Kidney glomerular epithelial cell (primary cell): ENCODE measurements at places on chromosomes 2 and 18.

DNA sequence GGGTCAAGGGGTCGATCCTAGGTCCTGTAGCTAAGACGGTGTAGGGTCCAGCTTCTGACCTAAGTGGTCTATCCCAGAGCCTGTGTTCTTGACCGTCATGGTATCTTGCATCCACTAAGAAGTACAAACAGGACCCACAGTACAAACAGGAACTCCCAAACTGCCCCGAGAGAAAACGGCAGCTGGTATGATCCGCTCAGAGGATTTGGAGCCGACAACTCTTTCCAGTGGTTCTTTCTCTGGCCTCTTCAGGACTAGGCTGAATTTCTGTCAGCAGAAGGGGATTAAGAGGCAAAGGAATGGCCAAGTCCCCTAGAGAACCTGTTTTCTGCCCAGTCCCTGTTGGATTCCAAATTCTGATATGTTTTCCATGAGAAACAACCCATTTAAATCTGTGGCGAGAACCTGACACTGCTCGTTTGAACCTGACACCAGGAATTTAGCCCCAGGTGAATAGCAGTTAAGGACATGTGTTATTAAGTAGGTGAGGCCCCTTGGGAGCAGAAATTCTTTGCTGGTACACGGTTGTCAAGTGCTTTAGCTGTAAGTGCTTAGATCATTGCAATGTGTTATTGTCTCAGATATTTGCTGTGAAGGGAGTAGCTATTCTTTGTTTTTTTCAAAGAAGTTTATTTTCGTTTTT is 50.5 kb upstream of the TXNDC2 start:
- DNase-seq, result no peak

DNA sequence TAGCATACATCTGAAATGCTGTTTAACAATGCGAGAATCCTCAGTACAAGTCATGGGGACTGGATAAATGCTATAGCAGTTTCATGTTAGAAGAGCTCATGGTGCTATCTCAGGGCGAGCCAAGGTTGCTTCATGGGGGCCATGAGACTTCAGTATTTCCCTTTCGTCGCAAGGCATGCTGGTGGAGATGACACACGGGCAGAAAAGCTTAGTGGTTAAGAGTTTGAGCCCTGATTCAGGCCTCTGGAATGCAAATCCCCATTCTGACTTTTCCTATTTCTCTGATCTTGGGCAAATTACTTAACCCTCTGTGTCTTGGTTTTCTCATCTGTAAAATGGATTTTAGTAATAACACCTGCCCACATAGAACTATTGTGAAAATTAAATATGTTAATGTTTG is 57.4 kb upstream of the EPHA4 start:
- peak; percentile 58 for DNase-seq

DNA sequence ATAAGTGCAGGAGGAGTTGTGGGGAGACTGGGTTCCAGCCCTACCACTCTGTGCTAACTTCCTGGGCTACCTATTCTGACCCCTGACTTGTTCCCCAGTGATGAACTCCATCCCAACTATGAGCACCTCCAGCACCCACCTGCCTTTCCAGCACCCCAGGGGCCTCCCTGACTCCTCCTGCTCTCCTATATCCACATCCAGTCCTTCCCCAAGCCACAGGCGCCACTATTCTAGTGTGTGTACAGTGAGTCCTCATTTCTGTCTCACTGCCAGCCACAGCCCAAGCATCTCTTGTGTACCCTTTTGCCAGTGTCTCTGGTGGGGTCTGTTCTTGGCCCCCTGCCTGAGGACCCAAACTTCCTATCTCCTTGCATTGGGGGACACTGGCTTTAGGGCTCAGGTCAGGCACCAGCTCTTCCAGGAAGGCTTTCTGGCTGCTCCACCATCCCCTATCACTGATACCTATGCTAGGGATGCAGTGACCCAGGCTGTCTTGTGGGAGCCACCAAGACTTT is 145.2 kb downstream of the INHBB start:
- no peak for DNase-seq

- no peak for DNase-seq
Observed at GRCh38 chr18:27188309-27188708, 3.2 kb upstream of the CHST9 start.

DNA sequence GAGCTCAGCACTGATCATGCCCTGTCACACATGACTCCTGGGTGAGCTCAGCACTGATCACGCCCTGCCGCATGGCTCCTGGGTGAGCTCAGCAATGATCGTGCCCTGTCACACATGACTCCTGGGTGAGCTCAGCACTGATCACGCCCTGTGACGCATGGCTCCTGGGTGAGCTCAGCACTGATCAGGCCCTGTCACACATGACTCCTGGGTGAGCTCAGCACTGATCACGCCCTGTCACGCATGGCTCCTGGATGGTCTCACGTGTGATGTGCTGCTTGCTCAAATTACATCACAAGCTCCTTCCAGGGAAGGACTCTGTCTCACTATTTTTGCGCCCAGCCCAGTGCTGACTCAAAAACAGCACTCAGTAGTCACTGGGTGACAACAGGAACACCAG is 258.0 kb downstream of the HDAC4 start:
- DNase-seq, result no peak

GRCh38 chr2:76867854-76868253 is 654.3 kb downstream of the LRRTM4 start:
- DNase-seq, result peak; percentile 12

DNA sequence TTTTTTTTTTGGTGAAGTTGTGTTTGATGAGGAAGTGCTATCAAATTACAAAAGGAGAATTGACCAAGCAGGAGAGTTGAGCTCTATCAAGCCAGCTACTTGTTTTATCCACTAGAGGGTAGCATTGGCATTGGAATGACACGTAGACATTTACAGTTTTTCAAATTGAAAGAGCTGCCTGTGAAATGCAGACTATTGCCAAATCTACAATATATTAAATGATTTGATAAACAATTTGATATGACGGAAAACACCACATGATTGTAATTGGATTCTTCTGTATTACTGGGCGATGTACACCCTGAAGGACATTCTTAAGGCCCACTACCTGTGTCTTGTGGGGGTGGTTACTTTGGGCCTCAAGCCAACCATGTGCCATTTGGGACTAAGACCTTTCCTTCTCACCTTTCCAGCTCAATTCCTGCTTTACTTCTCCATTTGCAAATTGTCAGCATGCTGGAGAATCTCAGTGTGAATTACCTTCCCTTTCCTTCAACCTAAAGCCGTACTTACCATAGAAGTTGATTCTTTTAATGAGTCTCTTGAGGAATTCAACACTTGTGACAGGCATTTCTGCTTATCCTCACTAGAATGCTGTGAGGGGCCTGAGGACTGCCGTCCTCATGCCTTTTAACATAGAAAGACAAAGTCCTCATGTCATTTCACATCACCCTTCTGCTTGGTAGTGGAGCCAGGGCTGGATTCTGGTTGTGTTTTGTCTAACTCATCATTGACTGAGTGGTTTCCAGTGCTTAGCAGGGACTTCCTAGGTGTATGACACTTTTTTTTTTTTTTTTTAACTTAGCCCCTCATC is 134.8 kb upstream of the THUMPD2 start:
- DNase-seq, result peak; percentile 49

DNA sequence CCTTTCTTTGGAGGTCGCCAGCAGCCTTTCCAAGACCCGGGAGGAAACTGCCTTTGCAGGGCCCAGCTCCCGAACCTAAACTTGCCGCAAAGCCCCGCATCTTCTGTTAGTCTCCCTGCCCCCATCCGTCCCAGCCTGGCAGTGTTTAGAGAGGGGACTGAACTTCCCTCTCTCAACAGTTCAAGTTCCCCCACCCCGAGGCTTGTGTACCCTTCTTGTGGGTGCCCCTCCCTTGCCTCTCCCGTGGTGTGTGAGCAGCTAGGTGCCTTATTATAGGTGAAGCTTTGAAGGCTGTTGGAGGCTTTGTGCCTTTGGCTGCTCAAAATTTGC is 1.4 kb downstream of the LBH start:
- DNase-seq, result no peak

- DNase-seq, result no peak
Observed at GRCh38 chr2:119723784-119724467, 35.8 kb upstream of the PTPN4 start.

- no peak for DNase-seq
Observed at GRCh38 chr2:134513465-134513804, 205.4 kb downstream of the TMEM163 start.

- DNase-seq, result no peak
Observed at GRCh38 chr2:47083886-47084687, 71.0 kb downstream of the STPG4 start.

DNA sequence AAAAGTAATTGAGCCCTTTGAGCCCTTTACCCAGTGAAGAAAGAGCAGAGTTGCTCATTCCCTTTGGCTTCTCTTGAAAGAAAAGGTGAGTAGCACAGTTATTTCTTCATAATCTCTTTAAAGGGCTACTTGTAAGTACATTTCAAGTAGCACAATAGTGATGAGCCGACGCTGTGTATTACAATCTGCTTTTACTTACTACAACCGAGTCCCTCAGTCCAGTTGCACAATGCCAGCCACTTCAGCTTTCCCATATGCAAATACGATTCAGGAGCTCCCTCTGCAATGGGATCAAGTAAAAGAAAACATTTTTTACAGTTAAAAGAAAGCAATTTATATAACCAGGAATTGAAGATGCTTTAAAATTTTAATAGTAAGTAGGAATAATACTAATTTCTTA is 868.5 kb downstream of the RNF144A start:
- no peak for DNase-seq

DNA sequence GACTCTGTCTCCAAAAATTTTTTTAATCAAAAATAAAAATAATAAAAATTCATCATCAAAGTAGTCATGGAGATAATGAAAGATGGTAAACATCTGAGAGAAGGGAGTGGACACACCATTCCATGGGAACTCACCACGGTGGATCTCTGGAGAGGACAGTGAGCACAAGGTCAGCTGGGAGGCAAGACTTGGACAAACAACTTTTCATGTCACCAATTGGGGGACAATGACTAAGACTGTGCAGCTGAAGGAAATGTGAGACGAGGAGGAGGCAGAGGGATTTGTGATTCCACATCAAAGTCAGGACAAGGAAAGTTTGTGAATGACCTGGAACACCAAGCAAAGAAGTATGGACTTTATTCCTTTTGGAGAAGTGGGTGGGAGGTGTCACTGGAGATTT is 121.0 kb upstream of the SH3BP4 start:
- DNase-seq, result no peak

DNA sequence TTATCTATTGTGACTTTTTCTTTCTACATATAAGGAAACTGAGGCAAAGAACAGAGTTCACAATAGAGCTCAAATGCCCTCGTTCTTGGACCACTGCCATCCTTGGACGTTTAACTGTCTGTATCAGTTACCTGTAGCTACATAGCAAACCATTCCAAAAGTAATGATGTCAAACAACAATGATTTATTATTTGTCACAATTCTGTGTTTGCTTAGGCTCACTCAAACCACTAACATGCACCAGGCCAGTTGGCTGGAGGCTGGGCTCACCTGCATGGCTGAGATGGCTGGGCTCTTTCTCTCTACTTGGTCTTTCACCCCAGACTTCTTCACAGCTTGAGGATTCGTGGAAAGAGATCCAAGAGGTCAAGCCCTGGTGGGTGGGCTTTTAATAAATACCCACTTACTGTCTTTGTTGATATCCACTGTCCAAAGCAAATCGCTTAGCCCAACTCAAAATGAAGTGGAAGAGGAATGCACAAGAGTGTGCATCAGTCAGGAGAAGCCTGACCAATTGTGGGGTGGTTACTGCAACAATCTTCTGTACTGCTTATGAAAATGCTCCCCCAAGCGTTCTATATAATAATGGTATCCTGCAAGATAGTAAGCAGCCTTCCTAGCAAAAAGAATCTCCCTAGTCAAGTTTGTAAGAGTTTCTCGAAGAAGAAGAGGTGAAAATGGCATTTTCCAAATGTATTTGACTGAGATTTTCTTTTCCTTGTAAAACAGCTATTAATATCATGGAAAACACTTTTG is 163.5 kb upstream of the NT5C1B start:
- DNase-seq, result no peak

- DNase-seq, result no peak
Observed at GRCh38 chr18:11066038-11066437, 83.3 kb downstream of the PIEZO2 start.

DNA sequence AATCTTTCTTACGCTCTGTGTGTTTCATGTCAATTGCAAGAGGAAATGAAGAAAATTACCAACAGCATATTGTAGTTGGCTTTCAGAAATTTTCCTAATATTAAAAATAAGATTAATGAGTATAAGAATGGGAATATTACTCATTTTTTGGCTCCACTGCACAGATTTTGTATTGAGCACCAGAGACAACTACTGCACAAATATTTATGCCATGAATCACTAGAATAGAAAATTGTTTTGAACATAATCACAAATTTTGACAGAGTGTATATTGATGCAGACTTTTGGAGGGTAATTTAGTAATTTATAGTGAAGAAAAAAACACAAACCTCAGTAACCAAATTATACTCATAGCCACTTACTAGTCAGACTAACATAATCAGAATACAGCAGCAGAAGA is 118.3 kb downstream of the DOK6 start:
- no peak for DNase-seq

DNA sequence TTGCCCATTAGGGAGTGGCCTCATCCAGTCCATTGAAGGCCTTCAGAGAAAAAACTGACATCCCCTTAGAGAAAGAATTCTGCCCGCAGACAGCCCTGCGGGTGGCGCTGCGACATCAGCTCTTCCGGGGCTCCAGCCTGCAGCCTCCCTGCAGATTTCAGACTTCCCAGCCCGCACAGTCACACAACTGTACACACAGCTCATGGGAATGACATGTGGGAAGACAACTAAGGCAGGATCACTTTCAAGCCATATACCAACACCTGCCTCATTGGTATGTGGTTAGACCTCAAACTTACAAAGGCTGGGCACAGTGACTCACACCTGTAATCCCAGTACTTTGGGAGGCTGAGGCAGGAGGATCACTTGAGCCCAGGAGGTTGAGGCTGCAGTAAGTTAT is 24.8 kb upstream of the TUBB6 start:
- DNase-seq, result no peak

DNA sequence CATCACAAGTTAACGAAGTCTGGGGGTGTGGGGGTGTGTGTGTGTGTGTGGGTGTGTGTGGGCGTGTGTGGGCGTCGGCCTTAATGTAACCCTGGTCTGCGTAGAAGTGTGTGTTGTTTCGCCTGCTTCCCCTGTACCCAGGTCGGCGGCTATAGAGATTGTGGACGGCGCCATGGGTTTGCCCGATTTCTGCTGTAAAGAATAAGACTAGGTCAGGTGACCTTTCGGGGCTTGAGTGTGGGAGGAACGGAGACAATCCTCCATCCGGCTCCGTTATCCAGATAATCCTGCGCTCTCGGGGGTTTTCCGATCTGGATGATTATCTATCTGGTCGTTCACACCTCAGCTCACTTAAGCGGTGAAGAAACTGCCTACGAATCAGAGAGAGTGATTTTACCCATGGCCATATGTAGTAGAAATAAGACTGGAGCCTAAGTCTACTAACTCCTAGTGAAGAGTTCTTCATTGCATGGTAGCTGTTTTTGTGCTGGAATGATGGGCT is 543 bp downstream of the HADHB start:
- DNase-seq, result no peak

GRCh38 chr2:8583400-8584173 is 98.3 kb upstream of the ID2 start:
- peak; percentile 45 for DNase-seq

GRCh38 chr2:182496596-182496995 is 69.8 kb upstream of the PDE1A start:
- DNase-seq, result no peak

- no peak for DNase-seq
Observed at GRCh38 chr2:71700658-71701397, 247.5 kb downstream of the DYSF start.
